ENCODE measurements at places on chromosomes 4 and X.

GRCh38 chr4:124883632-124884031 is 171.1 kb upstream of the ANKRD50 start:
- no peak for DNase-seq

- no peak for DNase-seq
These were observed 20.4 kb upstream of the ATXN3L start for GRCh38 chrX:13340182-13340791.

DNA sequence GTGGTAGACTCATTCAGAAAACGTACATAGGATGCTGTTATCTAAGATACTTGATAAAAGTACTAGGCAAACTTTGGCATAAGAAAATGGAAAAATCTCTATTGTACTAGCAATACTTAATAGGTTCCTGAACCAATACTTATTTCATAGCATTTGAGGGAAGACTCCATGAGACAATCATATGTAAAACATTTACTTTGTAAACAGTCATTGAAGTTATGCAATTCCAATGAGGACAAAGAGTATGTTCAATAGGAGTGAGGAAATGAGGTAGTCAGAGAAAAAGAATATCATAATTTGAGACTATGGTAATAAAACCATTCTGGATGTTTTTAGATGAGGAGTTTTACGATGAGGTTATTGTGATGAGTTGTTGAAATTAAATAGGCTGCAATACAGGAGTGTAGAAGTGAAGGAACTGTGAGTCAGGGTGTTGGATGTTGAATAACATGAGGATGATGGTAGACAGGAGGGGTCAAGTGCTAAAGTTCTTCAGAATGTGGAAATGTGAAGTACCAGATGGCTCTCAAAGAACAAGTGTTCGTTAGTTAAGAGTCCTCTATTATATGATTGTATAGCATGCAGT is 397.9 kb downstream of the PPP3CA start:
- no peak for DNase-seq

- DNase-seq, result no peak
These were observed 31.9 kb downstream of the EGF start for GRCh38 chr4:109944591-109944990.

DNA sequence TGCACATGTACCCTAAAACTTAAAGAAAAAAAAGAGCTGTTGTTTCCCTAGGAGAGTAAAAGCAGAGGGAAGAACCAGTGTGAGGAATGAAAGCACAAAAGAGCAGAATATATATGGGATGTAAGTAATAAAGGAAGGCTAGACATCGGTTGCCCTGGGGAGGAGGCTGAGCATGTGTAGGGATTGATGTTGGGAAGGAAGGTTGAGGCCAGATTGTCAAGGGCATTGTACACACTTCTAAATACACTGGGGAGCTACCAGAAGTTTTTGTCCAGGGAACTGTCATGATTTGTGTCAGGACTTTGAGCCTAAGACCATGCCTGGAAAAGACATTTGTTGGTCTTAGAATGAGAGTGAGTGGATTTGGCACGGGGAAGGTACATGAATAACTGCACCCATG is 467.1 kb downstream of the GPAT3 start:
- no peak for DNase-seq
